Progenitor cell of endocrine pancreas (in vitro differentiated cells): ENCODE measurements at places on chromosomes 16 and 17.
A peak's percentile ranks its signal among the peaks of the same experiment; 100 is the strongest.

DNA sequence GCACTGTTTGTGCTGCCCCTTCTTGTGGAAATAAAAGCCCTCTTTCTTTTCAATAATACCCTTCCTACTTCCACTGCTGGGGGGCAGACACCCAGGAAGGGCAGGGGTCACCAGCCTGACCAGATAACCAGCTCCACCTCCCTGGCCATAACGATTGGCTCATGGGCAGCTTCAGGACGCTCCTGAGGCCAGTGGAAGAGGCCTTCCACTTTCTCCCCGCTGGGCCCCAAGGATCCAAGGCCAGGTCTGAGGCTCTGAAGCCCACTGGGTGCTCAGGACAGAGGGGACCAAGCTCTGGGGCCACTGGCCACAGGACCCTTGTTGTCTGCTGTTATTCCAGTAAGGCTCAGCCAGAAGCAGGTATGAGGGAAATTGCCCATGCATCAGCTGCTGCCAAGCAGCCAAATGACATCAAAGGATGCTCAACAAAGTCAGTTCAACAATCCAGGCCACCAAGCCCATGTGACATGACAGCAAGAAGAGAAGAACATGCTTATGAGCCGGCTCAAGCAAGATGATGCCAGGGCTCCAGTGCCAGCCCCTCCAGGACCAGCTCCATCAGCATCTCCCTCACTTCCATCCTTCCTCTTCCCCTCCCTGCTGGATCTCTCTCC, 238.8 kb downstream of the ZNF423 start:
- no peaks in the 10 kb centered on the region for H3K27me3 ChIP-seq
- H3K36me3 ChIP-seq, result peaks cover 6% of the 10 kb centered on the region
- H3K27ac ChIP-seq, result no peak overlapping the region
- no peak for DNase-seq

GRCh38 chr17:78122216-78122930, 6.2 kb downstream of the TMC6 start:
- peaks cover 11% of the 10 kb centered on the region for H3K4me1 ChIP-seq
- no peak for DNase-seq
- H3K36me3 ChIP-seq, result peaks cover 7% of the 10 kb centered on the region
- H3K4me3 ChIP-seq, result no peak overlapping the region
- H3K27me3 ChIP-seq, result no peaks in the 10 kb centered on the region

- H3K4me3 ChIP-seq, result peak overlapping the region; percentile 29
- no peaks in the 10 kb centered on the region for H3K36me3 ChIP-seq
- H3K27ac ChIP-seq, result peak overlapping the region; percentile 88
- H3K4me1 ChIP-seq, result peaks cover 9% of the 10 kb centered on the region
Observed at GRCh38 chr16:4318967-4319366, 3.1 kb downstream of the GLIS2 start.

DNA sequence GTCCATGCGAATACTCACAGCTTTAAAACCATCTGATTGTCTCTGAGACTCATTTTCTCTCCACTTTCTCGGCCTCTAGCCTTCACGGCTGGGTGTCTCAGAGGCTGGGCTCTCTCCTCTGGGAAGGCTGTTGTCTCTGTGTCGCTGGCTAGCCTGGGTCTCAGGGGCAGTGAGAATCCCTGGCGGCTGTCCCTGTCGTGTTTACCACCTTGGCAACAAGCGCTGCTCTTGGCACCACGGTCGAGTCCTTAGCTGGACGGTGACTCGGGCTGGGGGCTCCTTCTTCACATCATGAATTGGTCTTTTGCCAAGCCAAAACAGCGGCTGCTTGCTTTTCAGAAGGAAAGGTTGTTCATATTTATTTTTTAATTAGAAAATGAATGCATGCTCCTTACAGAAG, 81.1 kb downstream of the MSI2 start:
- H3K4me1 ChIP-seq, result peaks cover 9% of the 10 kb centered on the region
- no peak overlapping the region for H3K4me3 ChIP-seq
- H3K27ac ChIP-seq, result no peak overlapping the region

DNA sequence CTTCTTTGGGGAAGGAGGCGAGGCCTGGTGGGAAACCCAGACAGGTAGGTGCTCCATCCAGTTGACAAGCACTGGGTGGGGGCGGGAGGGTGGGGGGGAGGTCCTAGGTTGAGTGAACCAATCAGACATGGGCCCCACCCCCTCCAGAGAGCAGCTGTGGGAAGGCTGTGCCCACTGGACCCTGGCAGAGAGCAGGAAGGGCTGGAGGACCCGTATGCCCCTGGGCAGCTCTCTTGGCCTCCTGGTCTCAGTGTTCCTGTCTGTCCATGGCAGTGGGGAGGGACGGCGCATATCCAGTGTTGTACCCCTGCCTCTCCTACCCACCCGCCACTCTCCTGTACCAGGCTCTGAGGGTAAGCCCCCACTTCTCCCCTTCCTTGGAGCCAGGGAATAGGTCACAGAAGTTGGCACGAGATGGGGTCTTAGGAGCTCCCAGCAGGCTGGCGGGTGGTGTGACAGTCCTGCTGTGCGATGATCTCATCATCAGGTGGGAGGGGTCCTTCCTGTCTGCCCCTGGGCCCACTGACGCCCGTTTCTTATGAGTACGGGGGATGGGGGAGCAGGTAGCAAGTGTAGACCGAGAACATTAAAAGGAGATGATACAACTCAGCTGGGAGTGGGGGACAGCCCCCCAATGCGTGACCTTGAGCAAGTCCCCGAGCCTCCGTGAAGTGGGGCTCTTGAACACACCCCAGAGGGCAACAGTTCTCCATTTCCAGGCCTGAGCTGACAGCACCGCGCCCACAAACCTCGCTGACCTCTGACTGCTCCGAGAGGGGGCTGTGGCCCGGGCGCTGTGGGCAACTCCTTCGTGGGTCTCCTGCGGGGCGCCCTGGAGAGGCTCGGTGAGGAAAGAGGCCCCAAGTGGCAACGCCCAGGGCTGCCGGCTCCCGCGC, 1.2 kb upstream of the ZFPM1 start:
- H3K36me3 ChIP-seq, result no peaks in the 10 kb centered on the region
- no peak overlapping the region for H3K27ac ChIP-seq
- H3K4me3 ChIP-seq, result peak overlapping the region; percentile 49
- peaks cover 7% of the 10 kb centered on the region for H3K4me1 ChIP-seq
- H3K27me3 ChIP-seq, result peaks cover 22% of the 10 kb centered on the region
- no peak for DNase-seq

- H3K27me3 ChIP-seq, result peaks cover 41% of the 10 kb centered on the region
- H3K4me3 ChIP-seq, result no peak overlapping the region
- H3K27ac ChIP-seq, result no peak overlapping the region
- H3K4me1 ChIP-seq, result no peaks in the 10 kb centered on the region
- H3K36me3 ChIP-seq, result no peaks in the 10 kb centered on the region
- no peak for DNase-seq
Observed at GRCh38 chr17:36459601-36460000, 26.9 kb upstream of the ZNHIT3 start.

GRCh38 chr17:385178-385835, 32.7 kb upstream of the RPH3AL start:
- peak overlapping the region; percentile 64 for H3K4me3 ChIP-seq
- peaks cover 27% of the 10 kb centered on the region for H3K27me3 ChIP-seq
- peaks cover 24% of the 10 kb centered on the region for H3K4me1 ChIP-seq
- no peak overlapping the region for H3K27ac ChIP-seq
- peak; percentile 29 for DNase-seq

DNA sequence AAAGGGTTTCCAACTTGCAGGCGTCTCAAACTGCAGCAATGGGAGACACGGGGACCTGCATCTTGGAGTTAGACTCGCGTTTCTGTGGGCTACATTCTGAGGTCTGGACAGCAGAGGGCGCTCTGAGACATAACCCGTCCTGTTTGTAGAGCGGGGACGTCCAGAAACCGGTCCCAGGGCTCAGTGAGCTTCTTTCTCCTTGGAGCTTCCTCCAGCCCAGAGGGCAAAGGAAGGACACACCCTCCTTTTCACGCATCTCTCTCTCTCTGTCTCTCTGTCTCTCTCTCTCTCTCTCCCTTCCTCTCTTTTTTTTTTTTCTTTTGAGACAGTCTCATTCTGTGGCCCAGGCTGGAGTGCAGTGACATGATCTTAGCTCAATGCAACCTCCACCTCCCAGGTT, 19.8 kb downstream of the COX4I1 start:
- peak; percentile 81 for DNase-seq
- no peaks in the 10 kb centered on the region for H3K4me1 ChIP-seq
- no peaks in the 10 kb centered on the region for H3K36me3 ChIP-seq
- no peak overlapping the region for H3K4me3 ChIP-seq

GRCh38 chr17:7929158-7930023, at the start of gene KCNAB3:
Gene KCNAB3, minus strand, starts transcription at chr17:7929856. Its CDS starts 421 bp downstream, at chr17:7929435.
- DNase-seq, result no peak
- peaks cover 23% of the 10 kb centered on the region for H3K4me1 ChIP-seq
- peaks cover 7% of the 10 kb centered on the region for H3K36me3 ChIP-seq
- peak within 1 kb of the TSS; percentile 96 for H3K4me3 ChIP-seq
- no peak within 1 kb of the TSS for H3K27ac ChIP-seq

- DNase-seq, result no peak
- no peak overlapping the region for H3K4me3 ChIP-seq
- no peaks in the 10 kb centered on the region for H3K36me3 ChIP-seq
- no peak overlapping the region for H3K27ac ChIP-seq
Observed at GRCh38 chr17:66491213-66491612, 188.8 kb downstream of the PRKCA start.

GRCh38 chr16:67283826-67284555, 4.7 kb downstream of the PLEKHG4 start:
- H3K4me3 ChIP-seq, result no peak overlapping the region
- H3K27me3 ChIP-seq, result peaks cover 19% of the 10 kb centered on the region
- no peaks in the 10 kb centered on the region for H3K4me1 ChIP-seq
- no peak for DNase-seq

DNA sequence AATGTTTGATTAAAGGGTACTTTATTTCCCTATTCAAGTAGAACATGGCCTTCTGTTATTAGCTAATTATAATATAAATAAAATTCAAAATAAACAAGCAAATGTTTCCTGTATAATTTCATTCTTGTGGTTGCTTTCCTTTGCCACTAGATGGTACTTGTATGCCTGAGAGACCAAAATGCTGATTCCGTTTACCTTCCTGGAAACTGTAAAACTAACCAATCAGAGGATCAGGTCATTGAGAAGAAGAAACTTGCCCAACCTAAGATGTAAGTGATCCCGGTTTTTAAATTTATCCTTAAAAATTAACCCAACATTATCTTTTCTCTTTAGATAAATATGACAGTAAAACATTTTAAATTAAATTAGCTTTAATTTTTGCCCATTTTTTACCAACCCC, 8.1 kb upstream of the ABCA5 start:
- no peak for DNase-seq
- H3K4me3 ChIP-seq, result no peak overlapping the region
- H3K27ac ChIP-seq, result no peak overlapping the region
- peaks cover 2% of the 10 kb centered on the region for H3K4me1 ChIP-seq

- H3K36me3 ChIP-seq, result no peaks in the 10 kb centered on the region
- no peak overlapping the region for H3K27ac ChIP-seq
Observed at GRCh38 chr16:64416216-64417005, 705.5 kb downstream of the CDH11 start.

GRCh38 chr16:19578378-19578971, 23.0 kb downstream of the VPS35L start:
- DNase-seq, result no peak
- H3K4me3 ChIP-seq, result no peak overlapping the region
- no peak overlapping the region for H3K27ac ChIP-seq
- peaks cover 61% of the 10 kb centered on the region for H3K36me3 ChIP-seq

- H3K36me3 ChIP-seq, result no peaks in the 10 kb centered on the region
- peak; percentile 67 for DNase-seq
- H3K4me3 ChIP-seq, result peak within 1 kb of the TSS; percentile 35
- H3K27me3 ChIP-seq, result peaks cover 54% of the 10 kb centered on the region
Observed at GRCh38 chr17:39667945-39668924, at the start of gene PNMT. Gene PNMT, plus strand, starts transcription at chr17:39668453. Its CDS starts 23 bp downstream, at chr17:39668476.

- peaks cover 17% of the 10 kb centered on the region for H3K4me1 ChIP-seq
- H3K27me3 ChIP-seq, result no peaks in the 10 kb centered on the region
- no peak overlapping the region for H3K4me3 ChIP-seq
- H3K36me3 ChIP-seq, result no peaks in the 10 kb centered on the region
Observed at GRCh38 chr16:76577003-76577402, 299.8 kb downstream of the CNTNAP4 start.

GRCh38 chr16:67560827-67561342, 1.4 kb upstream of the CTCF start:
- peaks cover 17% of the 10 kb centered on the region for H3K4me1 ChIP-seq
- peak overlapping the region; percentile 83 for H3K4me3 ChIP-seq
- H3K27me3 ChIP-seq, result no peaks in the 10 kb centered on the region
- DNase-seq, result no peak
- no peaks in the 10 kb centered on the region for H3K36me3 ChIP-seq
- no peak overlapping the region for H3K27ac ChIP-seq

DNA sequence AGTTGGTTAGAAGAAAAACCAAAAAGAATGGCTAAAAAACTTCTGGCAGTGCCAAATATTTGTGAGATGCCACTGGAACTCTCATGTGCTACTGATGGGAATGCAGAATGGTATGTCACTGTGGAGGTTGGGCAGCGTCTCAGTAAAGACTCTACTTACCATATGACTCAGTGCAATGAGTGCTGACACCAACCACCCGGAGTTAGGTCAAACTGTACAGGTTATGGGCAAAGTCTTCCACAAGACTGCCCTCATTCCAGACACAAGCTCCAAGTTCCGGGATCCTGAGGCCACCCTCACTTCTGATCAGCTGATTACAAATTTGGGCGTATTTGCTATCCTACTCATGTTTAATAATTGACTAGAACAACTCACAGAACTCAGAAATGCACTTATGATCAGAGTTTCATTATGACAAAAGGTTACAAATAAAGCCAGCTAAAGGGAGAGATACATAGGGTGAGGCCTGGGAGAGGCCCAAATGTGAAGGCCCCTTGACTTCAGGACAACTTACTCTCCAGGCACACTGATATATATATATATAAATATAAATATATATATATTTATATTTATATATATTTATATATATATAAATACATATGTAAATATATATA, 114.9 kb downstream of the TRIM37 start:
- no peaks in the 10 kb centered on the region for H3K36me3 ChIP-seq
- DNase-seq, result no peak
- H3K4me3 ChIP-seq, result no peak overlapping the region
- no peaks in the 10 kb centered on the region for H3K27me3 ChIP-seq
- H3K4me1 ChIP-seq, result peaks cover 5% of the 10 kb centered on the region

DNA sequence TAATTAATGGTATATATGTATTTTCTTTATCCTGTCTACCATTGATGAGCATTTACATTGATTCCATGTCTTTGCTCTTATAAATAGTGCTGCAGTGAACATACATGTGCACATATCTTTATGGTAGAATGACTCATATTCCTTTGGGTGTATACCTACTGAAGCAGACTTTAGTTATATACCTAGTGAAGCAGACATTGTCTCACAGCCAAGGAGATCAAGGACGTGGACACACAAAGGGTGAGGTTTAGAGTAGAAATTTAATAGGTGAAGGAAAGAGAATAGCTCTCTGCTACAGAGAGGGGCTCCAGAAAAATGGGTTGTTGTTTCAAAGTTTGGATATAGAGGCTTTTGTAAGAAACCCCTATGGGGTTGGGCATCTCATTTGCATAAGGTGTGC, 700.3 kb downstream of the CDH11 start:
- no peak overlapping the region for H3K27ac ChIP-seq
- H3K36me3 ChIP-seq, result peaks cover 2% of the 10 kb centered on the region
- no peak overlapping the region for H3K4me3 ChIP-seq
- H3K4me1 ChIP-seq, result no peaks in the 10 kb centered on the region
- no peaks in the 10 kb centered on the region for H3K27me3 ChIP-seq
